Activated CD4-positive, alpha-beta memory T cell treated with anti-CD3 and anti-CD28 coated beads for 36 hours (primary cell): ENCODE measurements at places on chromosomes 7 and 10. TPM values are rescaled to one million over a fixed set of nuclear protein-coding genes. Genes with fewer than 3 reads are reported as not detected.

Gene IKZF1
- 207 TPM for total RNA-seq

Gene LRRC4
- 0.68 TPM for total RNA-seq

Gene GSTO2
- 2.3 TPM for total RNA-seq

Gene FAM25C
- total RNA-seq = not detected

Gene GPR85
- not detected for total RNA-seq

Gene ACTL6B
- total RNA-seq = not detected

Gene SPDYE16
- total RNA-seq = 0.19 TPM

Gene STEAP1B
- total RNA-seq = not detected

DNA sequence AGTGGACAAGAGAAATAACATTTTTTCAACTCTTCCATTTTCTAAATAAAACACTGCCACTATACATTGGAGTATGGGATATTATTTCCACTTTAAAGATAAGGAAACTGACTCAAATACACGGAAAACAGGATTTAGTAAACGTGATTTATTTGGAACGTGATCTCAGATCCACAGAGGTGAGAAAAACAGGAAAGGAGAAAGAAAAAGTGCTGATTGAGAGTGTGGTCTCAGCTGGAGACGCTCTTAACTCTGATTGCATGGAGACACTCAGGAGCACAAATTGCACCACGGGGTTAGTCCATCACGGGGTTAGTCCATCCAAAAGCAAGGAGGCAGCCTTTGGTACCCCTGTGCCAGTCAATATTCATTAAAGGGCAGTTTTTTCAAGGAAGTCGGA lies 142.5 kb downstream of the GNAT3 start:
- no peaks in the 10 kb centered on the region for H3K27me3 ChIP-seq
- H3K4me1 ChIP-seq = no peaks in the 10 kb centered on the region
- no peak overlapping the region for H3K4me3 ChIP-seq
- H3K27ac ChIP-seq = no peak overlapping the region
- DNase-seq = no peak

- no peak overlapping the region for H3K4me3 ChIP-seq
- H3K27me3 ChIP-seq = no peaks in the 10 kb centered on the region
- peak; percentile 37 for DNase-seq
- H3K36me3 ChIP-seq = no peaks in the 10 kb centered on the region
These were observed 607.2 kb upstream of the MGMT start for GRCh38 chr10:128859738-128860386.

GRCh38 chr10:70367195-70367796 lies 15.1 kb downstream of the LRRC20 start:
- no peak overlapping the region for H3K27ac ChIP-seq
- no peaks in the 10 kb centered on the region for H3K27me3 ChIP-seq
- H3K4me3 ChIP-seq = no peak overlapping the region
- H3K36me3 ChIP-seq = no peaks in the 10 kb centered on the region
- H3K4me1 ChIP-seq = peaks cover 7% of the 10 kb centered on the region

GRCh38 chr10:116798859-116799258 lies 50.4 kb upstream of the ENO4 start:
- no peak overlapping the region for H3K27ac ChIP-seq
- DNase-seq = no peak
- no peak overlapping the region for H3K4me3 ChIP-seq

DNA sequence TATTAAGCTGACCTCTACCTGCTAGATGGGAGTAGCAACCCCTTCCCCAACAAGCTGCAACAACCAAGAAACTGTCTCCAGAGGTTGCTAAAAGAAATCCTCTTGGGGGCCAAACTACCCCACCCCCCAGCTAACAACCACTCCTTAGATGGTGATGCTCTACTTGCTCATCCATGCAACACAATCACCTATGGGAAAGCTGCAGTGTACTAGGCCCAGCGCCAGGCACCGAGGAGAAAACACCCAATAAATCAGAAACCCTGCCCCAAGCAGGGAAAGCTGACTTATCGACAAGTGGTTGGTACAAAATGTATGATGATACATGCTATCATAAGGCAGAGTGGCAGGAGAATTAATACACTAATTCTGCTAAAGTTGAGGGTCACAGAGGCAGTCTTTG lies 17.3 kb downstream of the SLC25A13 start:
- no peak overlapping the region for H3K4me3 ChIP-seq
- peaks cover 52% of the 10 kb centered on the region for H3K4me1 ChIP-seq
- DNase-seq = no peak
- no peaks in the 10 kb centered on the region for H3K27me3 ChIP-seq
- peak overlapping the region; percentile 71 for H3K27ac ChIP-seq

- no peak for DNase-seq
- no peak overlapping the region for H3K4me3 ChIP-seq
- no peaks in the 10 kb centered on the region for H3K27me3 ChIP-seq
- peaks cover 43% of the 10 kb centered on the region for H3K36me3 ChIP-seq
These were observed 21.2 kb downstream of the ESYT2 start for GRCh38 chr7:158808126-158808525.

GRCh38 chr7:28409716-28410627 lies 2.3 kb upstream of the CREB5 start:
- peak overlapping the region; percentile 63 for H3K4me3 ChIP-seq
- H3K36me3 ChIP-seq = no peaks in the 10 kb centered on the region
- no peak overlapping the region for H3K27ac ChIP-seq

GRCh38 chr10:61244261-61244775 lies 208.9 kb downstream of the TMEM26 start:
- H3K4me1 ChIP-seq = no peaks in the 10 kb centered on the region
- no peak overlapping the region for H3K4me3 ChIP-seq
- peaks cover 6% of the 10 kb centered on the region for H3K27me3 ChIP-seq
- no peak for DNase-seq
- no peak overlapping the region for H3K27ac ChIP-seq

- no peaks in the 10 kb centered on the region for H3K27me3 ChIP-seq
- H3K27ac ChIP-seq = no peak overlapping the region
- H3K4me3 ChIP-seq = no peak overlapping the region
- H3K4me1 ChIP-seq = peaks cover 42% of the 10 kb centered on the region
- DNase-seq = no peak
These were observed 141.8 kb upstream of the ASAH2 start for GRCh38 chr10:50392966-50393718.

DNA sequence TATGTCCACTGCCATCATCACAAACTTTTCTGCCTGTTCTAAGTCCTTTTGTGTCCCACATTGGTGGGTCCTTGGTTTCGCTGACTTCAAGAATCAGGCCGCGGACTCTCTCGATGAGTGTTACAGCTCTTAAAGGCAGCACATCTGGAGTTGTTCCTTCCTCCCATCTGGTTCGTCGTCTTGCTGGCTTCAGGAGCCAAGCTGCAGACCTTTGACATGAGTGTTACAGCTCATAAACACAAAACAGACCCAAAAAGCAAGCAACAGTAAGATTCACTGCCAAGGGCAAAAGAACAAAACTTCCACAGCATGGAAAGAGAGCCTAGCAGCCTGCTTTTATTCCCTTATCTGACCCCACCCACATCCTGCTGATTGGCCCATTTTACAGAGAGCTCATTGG lies 30.2 kb downstream of the ASNS start:
- H3K27ac ChIP-seq = no peak overlapping the region
- H3K27me3 ChIP-seq = peaks cover 12% of the 10 kb centered on the region
- no peaks in the 10 kb centered on the region for H3K36me3 ChIP-seq
- H3K4me3 ChIP-seq = no peak overlapping the region
- no peaks in the 10 kb centered on the region for H3K4me1 ChIP-seq

GRCh38 chr10:50469778-50470193 lies 154.0 kb downstream of the SGMS1 start:
- peaks cover 50% of the 10 kb centered on the region for H3K4me1 ChIP-seq
- H3K4me3 ChIP-seq = no peak overlapping the region
- H3K36me3 ChIP-seq = no peaks in the 10 kb centered on the region
- no peak overlapping the region for H3K27ac ChIP-seq
- H3K27me3 ChIP-seq = no peaks in the 10 kb centered on the region

- DNase-seq = no peak
- H3K27me3 ChIP-seq = no peaks in the 10 kb centered on the region
- H3K36me3 ChIP-seq = no peaks in the 10 kb centered on the region
These were observed 360.9 kb downstream of the GPAM start for GRCh38 chr10:111822661-111823060.

DNA sequence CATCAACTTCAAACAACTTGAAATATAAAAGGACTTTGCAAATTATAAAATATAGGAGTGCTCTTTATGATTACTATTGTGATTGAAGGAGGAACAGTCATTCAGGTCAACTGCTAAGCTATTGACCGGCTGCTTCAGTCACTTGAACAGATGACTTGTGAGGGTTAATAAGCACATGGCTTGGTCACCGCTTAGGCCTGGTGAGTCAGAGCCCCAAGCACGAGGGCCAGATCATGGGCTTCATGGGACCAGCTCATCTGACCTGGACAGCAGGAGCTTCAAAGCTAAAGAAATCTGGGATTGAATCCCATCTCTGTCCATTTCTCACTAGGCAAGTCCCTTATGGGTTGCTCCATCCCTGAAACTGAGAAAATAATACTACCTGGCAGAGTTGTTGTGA lies 60.4 kb upstream of the ADO start:
- no peak overlapping the region for H3K27ac ChIP-seq
- no peak overlapping the region for H3K4me3 ChIP-seq
- no peak for DNase-seq
- H3K4me1 ChIP-seq = peaks cover 22% of the 10 kb centered on the region

GRCh38 chr7:13240349-13240748 lies 552.9 kb downstream of the ARL4A start:
- H3K4me1 ChIP-seq = no peaks in the 10 kb centered on the region
- H3K4me3 ChIP-seq = no peak overlapping the region
- no peak overlapping the region for H3K27ac ChIP-seq
- H3K27me3 ChIP-seq = no peaks in the 10 kb centered on the region
- no peak for DNase-seq

DNA sequence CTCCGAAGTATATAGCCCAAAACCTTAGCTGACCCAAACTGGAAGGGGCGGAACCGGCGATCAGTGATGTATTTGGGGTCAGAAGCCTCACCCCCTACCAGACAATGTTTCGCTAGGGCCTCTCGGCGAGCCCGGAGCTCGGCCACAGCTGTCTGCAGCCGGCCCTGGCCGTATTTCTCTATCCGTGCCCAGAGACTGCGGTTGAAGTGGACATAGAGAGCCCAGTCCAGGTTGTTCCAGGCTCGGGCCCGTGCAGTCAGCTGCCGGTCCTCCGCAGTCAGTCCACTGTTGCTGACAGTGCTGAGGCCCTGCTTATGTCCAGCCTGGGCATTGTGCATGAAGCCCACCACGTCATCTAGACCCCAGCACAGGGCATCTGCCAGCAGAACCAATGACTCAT lies 1.5 kb upstream of the TRAPPC14 start:
- H3K27me3 ChIP-seq = no peaks in the 10 kb centered on the region
- no peak overlapping the region for H3K4me3 ChIP-seq
- H3K36me3 ChIP-seq = peaks cover 20% of the 10 kb centered on the region
- no peak for DNase-seq
- no peak overlapping the region for H3K27ac ChIP-seq

GRCh38 chr10:66307826-66308225 lies 618.0 kb upstream of the LRRTM3 start:
- H3K4me3 ChIP-seq = no peak overlapping the region
- H3K36me3 ChIP-seq = no peaks in the 10 kb centered on the region
- H3K4me1 ChIP-seq = no peaks in the 10 kb centered on the region

GRCh38 chr7:1665549-1666316 lies 4.3 kb upstream of the ELFN1 start:
- peak; percentile 10 for DNase-seq
- H3K4me3 ChIP-seq = no peak overlapping the region
- H3K27ac ChIP-seq = no peak overlapping the region
- H3K27me3 ChIP-seq = peaks cover 40% of the 10 kb centered on the region

- H3K4me1 ChIP-seq = peaks cover 60% of the 10 kb centered on the region
- peak; percentile 94 for DNase-seq
- peaks cover 77% of the 10 kb centered on the region for H3K36me3 ChIP-seq
- peak overlapping the region; percentile 97 for H3K4me3 ChIP-seq
- peak overlapping the region; percentile 100 for H3K27ac ChIP-seq
These were observed 1.4 kb downstream of the MYO1G start for GRCh38 chr7:44977304-44977958.

DNA sequence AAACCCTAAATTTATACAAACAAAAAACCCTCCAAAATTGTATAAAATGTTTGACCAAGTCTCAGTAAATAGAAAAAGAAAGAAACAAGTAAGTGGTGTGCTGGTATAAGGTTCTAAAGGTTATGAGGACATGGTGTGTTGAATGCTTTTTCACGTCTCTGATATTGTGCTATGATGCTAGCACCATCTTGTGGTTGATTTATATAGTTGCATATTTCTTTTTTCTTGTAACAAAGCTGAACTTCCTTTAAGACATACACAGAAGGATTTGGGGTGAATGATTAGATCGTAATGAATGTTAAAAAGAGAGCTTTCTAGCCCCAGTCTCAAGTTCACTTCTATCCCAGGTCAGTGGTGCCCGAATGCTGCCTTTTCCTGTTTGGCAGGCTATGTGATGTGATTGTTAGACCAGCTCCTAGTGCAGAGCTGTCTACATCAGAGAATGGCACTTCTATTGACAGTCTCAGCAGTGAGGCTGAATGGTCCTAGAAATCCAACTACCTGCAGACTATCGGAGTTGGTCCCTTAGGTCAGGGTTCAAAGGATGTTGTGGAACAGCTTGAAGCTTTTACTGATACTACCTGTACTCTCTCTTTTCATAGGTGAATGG lies 25.0 kb downstream of the VTI1A start:
- H3K27me3 ChIP-seq = no peaks in the 10 kb centered on the region
- no peak overlapping the region for H3K27ac ChIP-seq
- H3K4me3 ChIP-seq = no peak overlapping the region
- no peak for DNase-seq
- peaks cover 4% of the 10 kb centered on the region for H3K4me1 ChIP-seq
- H3K36me3 ChIP-seq = no peaks in the 10 kb centered on the region

GRCh38 chr10:104297697-104298660 lies 29.0 kb downstream of the GSTO2 start:
- H3K4me3 ChIP-seq = no peak overlapping the region
- H3K27ac ChIP-seq = no peak overlapping the region
- DNase-seq = peak; percentile 61

DNA sequence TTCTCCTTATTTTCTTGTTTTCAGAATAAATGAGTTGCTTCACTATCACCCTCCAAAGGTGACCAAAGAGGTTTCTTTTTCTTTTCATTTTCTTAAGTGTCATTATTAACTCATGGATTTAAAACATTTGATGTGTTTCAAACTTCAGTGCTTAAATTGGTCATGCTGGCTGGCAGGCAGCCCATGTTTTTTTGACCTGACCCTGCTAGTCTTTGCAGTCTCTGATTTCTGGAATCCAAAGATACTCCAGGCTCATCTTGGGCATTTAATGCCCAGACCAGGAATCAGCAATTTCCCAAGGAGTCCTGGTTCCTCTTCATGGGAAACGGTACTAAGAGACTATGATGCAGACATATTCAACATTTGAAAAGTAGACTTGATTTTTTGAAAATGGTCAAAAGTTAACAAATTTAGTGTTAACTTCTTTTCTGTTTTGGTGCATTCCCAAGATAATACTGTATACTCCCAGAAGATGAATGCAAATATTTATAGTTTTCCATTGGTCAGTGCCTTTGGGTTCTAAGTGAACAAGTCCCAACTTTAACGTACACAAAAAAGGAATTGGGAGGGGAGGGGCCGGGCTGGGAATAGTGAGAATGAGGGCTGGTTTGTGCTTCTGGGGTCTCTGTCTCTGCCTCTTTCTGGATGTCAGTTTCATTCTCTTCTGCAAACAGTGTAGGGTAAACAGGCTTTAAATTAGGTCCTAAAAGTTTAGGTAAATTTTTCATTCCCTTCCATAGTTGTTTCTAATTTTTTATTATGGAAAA lies 19.8 kb downstream of the NUB1 start:
- H3K27ac ChIP-seq = no peak overlapping the region
- H3K4me1 ChIP-seq = no peaks in the 10 kb centered on the region
- no peaks in the 10 kb centered on the region for H3K27me3 ChIP-seq
- no peak overlapping the region for H3K4me3 ChIP-seq
- H3K36me3 ChIP-seq = peaks cover 37% of the 10 kb centered on the region
- DNase-seq = no peak
